ENCODE measurements at places on chromosomes 12 and 14.

DNA sequence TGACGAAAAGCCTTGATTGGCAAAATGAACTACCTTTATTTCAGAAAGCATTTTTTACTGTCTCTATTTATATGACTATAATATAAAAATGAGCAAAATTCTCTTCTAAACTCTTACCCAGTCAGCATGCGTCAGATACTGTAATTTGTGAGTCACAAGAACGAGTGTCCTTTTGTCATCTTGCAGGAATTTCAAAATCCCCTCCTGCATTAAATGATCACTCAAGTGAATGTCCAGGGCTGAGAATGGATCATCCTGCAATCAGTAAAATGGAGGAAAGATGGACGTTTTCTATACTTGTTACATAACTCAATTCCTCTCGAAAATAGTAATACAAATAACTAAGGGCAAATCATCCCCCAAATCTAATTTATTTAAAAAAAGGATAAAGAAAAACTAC lies 77.7 kb upstream of the KCNJ8 start:
- no peak for DNase-seq

DNA sequence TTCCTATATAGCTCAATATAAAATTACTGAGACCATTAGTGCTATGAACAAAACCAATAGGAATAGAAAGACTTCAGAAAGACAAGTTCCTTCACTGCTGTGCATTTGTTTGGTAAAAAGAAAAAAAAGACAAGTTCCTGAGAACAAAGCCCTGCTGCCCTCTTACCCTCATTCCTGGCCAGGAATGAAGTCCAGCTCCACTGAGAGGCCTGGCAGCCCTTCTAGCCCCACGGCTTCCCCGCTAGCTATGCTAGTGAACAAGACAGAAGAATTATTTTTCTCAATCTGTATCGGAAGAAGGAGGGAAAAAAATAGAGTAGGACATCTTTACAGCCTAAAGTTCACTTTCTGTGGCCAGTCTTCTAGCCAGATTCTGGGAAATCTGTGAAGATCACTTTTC lies 1.6 kb downstream of the MFAP5 start:
- DNase-seq: no peak

DNA sequence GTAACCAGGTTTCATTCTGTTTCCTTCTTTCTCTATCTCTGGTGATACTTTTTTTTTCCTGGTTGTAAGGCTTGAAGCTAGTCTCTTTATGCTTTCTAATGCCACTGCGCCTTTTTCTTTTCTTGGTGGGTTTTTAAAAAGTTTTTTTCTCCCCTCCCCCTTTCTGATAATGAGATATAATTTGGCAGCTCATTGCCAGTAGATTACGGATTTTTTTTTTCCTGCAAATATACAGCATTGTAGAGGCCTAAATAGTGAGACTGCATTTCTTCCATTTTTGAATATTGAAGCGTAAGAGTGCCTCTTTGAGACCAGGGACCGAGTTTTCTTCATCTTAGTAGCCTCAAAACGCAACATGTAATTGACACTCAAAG lies 1.1 kb downstream of the PAPOLA start:
- DNase-seq: no peak

DNA sequence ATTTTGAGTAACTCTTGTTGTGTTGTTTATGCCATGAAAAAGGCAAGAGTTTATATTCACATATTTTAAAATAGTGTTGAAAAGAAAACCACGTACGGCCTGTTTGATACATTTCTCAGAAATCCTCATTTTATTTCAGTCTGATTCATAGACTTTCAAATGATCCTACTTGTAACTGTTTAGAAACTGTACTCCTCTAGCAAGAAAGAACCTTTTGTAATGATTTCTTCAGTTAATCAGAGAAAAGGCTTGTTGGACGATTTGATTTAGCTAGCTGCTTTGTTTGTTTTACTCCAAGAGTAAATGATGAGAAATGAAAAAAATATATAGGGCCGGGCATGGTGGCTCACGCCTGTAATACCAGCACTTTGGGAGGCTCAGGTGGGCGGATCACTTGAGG lies 17.2 kb downstream of the FBXO34 start:
- DNase-seq: no peak

DNA sequence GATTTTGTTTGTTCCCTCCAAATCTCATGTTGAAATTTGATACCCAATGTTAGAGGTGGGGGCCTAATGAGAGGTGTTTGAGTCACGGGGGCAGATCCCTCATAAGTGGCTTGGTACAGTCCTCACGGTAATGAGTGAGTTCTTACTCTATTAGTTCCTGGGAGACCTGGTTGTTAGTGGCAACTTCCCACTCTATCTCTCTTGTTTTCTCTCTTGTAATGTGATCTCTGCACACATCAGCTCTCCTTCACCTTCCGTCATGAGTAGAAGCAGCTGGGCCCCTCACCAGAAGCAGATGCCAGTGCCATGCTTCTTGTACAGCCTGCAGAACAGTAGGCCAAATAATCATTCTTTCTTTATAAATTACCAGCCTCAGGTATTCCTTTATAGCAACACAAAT lies 29.6 kb upstream of the KCNK10 start:
- peak; percentile 72 for DNase-seq

- DNase-seq: no peak
These were observed 311.8 kb upstream of the RGS6 start for GRCh38 chr14:71620401-71620800.

DNA sequence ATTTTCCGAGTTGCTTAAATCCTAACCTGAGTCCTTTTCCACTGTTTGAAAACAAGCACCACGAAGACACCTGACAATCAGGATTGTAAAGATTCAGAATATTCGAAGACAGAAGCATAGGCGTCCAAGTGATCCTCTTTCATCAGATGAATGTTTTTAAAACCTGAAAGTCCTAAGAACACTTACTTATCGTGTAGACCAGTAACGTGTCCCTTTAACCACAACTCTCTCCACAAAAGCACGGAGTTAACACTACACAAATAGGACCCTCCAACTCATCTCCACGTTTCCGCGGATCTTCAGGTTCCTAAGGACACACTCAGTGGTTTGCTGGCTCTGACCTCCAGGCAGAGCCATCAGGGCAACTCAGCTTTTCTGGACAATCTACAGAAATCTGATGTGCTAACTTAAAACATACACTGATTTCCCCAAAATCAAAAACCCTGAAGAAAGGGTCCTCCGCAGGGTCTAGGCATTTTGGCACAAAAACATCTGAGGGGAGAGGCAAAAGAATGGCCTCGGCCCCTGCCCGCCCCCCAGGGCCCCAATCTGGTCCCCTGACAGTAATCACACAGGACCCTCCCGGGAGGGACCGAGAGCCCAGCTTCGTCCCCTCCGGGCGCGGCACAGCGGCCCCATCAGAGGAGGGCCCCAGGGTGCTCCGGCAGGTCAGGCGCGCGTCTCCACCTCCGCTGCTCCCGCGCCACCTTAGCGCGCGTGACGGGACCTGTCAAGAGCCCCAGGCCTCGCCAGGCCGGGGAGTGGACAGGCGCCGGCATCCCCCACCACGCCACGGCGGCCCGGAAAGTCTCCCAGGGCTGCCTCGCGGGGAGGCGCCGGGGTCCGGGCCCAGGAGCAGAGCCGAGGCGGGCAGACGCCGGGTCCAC lies 925 bp downstream of the DICER1 start:
- peak; percentile 46 for DNase-seq

DNA sequence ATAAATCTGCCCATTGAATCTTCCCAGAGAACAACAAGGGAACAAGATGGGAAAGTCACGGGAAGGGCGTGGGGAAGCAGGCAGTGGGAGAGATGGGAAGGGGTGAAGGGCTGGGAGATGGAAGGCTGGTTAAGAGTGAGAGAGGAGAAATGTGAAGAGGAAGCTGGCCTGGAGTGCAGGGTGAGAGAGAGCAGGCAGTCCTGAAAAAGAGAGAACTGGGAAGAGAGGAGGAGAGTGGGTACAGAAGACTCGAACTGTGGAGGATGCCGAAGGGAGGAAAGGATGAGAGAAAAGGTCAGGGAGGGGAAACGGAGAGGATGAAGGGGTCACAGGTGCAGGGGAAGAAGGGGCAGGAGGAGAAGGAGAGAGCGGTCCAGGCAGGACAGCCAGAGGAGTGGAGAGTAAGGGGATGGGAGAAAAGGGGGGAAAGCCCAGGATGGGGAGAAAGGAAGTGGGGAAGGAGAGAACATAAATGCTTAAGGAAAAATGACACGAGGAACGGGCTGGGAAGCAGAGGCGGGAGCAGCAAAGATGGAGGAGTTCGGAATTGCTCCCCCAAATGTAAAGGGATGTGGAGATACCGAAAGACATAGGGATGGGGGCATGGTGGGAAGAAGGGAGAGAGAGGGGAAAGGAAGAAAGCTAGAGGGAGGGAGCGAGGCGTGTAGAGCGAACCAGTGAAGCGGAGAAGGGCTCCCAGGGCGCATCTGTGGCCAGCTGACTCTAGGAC lies 1.2 kb downstream of the PIANP start:
- DNase-seq: no peak

GRCh38 chr12:130227641-130228040 lies 65.4 kb downstream of the FZD10 start:
- no peak for DNase-seq

DNA sequence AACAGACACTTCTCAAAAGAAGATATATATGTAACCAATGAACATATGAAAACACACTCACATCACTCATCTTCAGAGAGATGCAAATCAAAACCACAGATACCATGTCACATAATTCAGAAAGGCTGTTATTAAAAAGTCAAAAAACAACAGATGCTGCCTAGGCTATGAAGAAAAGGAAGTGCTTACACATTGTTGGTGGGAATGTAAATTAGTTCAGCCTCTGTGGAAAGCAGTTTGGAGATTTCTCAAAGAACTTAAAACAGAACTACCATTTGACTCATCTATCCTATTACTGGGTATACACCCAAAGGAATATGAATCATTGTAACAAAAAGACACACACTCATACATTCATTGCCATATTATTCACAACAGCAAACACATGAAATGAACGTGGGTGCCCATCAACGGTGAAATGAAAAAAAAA lies 35.1 kb downstream of the EIF2S3B start:
- DNase-seq: no peak

GRCh38 chr12:82593901-82594396 lies 92.8 kb upstream of the TMTC2 start:
- peak; percentile 19 for DNase-seq

GRCh38 chr12:93526786-93527428 lies 45.6 kb upstream of the SOCS2 start:
- peak; percentile 35 for DNase-seq

GRCh38 chr12:47876440-47876960 lies 28.3 kb downstream of the VDR start:
- DNase-seq: no peak

- DNase-seq: no peak
These were observed 34.3 kb upstream of the TC2N start for GRCh38 chr14:91901449-91902226.

DNA sequence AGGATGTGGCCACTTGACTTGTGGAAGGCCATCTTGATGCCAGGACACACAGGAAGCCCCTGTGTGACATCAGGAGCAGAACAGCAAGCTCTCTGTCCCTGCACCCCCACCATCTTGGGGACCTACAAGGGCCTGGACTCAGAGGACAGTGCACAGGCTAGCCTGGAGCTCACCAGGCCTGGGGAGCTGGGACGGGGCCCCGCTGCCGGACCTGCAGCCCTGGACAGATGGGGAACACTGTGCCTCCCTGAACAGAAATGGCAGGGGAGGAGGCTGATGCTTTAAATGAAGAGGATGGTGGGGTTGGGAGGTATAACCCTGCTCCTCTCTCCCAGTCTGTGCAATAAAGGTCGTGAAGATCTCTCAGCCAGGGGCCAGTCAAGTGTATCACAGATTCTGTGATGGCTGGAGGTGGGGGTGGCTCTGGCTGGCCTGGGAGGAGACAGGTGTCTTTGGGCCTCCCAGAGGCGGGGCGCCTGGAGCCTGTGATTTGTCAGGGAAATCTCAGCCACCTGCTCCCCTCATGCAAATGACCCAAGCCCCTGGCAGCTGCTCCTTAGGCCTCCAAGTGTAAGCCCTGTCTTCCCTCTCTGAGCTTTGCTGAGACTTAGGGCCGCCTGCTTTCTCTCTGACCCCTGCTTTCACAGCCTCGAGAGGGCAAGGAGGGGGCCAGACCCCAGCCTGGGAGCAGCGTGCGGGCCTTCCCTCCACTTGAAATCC lies 1.1 kb upstream of the GNB3 start:
- peak; percentile 77 for DNase-seq

DNA sequence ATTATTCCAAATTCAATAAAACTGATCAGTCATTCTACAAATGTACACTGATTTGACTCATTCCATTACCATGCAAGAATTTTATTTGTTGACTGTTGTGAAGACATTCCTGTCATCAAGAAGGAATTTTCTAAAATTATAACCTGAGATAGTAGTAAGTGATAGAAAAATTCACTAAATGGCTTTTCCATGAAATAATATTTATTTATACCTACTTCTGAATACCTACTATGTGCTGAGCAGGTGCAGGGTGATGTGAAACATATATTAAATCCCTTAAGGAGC lies 841.7 kb downstream of the NRXN3 start:
- no peak for DNase-seq

DNA sequence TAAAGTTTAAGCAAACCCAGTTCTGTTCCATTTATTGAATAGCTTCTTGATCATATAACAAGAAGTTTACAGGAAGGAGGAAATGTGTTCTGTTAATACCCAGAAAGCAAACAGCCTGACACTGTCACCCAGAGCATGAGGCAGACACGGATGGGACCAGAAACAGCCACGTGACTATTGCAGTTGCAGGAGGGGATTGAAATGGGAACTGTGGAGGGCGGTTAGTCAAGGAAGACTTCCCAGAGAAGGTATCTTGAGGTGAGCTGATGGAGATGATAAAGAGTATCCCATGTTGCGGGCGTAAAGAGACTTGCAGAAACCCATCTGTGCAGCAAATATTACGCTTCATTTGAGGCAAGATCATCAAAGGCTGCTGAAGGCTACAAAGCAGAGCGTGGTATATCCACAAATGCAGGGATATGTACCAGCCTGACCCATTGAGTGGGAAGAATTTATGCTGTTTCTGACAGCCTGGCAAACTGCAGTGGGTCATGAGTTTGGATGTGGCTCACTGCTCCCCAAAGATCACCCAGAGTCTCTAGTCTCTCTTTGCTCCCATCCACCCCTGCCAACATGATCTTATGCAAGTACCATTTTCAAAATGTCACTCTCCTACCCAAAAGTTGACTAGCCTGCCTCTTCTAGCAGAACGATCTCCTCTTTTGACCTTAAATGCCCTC lies 20.7 kb downstream of the KRT76 start:
- no peak for DNase-seq

DNA sequence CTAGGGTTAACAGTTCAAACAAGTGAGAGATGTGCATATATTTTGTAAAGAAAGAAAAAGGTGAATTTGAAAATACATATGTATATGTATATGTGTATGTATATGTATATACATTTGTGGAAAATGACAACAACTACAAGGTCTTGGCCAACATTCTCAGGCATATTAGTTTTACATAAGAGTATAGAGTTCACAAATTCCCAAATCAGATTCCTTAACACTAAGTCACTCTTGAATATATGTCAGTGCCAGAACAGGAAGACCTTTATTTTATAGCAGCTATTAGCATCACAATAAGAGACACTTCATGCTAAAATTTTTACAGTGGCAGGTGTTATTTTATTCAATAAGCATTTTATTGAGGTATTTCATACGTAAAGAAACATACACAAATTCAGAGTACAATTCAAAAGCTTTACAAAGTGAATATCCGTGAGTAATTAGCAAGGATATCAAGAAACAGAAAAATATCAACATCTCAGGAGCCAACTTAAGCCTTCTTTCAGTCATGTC lies 179.7 kb downstream of the SLC6A15 start:
- no peak for DNase-seq

GRCh38 chr12:57157588-57158173 lies 10.3 kb upstream of the LRP1-AS start:
- no peak for DNase-seq

GRCh38 chr12:95862038-95862437 lies 3.3 kb downstream of the SNRPF start:
- DNase-seq: no peak

Measured in NCI-H146 (cell line).